ENCODE measurements at places on chromosomes 11 and 22. TPM values are rescaled to one million over a fixed set of nuclear protein-coding genes. Genes with fewer than 3 reads are reported as not detected.

The KRTAP5-11 gene
- total RNA-seq, result not detected

The CLDN5 gene
- 34.7 TPM for total RNA-seq

The GRAP2 gene
- 0.76 TPM for total RNA-seq

The DNAJC4 gene
- total RNA-seq, result 8.9 TPM

The GUCY1A2 gene
- 2.1 TPM for total RNA-seq

The CD3D gene
- 5.7 TPM for total RNA-seq

The NXPE1 gene
- total RNA-seq, result not detected

The PLAAT4 gene
- total RNA-seq, result 3.9 TPM
